ENCODE measurements at places on chromosomes 2 and 18.

DNA sequence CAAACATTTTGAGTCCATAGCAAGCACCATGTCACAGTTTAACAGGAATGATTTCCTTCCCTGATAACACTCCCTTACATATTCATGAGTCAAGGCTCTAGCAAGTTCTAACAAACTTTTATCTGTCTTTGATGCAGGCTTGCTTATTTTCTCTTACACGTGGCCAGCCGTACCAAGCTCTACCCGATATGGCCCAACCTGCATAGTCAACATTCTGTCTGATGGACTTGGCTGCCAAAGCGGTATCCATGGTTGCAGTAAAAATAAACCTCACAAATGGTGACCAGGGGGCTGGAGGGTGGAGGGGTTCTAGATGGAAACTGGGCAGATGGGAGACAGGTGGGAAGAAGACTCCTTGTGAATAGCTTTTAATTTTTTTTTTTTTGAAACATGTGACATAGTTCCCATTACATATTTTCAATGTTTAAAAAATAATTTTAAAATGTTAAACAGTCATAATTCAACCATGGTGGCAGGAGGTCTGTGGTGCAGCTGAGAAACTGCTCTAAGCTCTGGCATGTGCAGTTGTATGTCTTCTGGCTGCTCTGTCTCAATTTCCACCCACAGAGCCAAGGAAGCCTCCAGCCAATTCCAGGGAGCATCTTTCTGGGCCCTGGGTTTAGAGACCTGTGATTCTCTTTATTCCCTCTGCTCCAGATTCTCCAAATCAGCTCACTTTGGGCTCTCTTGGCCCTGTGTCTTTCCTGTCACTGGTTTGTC lies 20.7 kb upstream of the CXCR1 start:
- no peaks in the 10 kb centered on the region for H3K27me3 ChIP-seq
- no peak overlapping the region for H3K27ac ChIP-seq
- no peak for DNase-seq
- no peak overlapping the region for H3K4me3 ChIP-seq
- H3K4me1 ChIP-seq, result peaks cover 8% of the 10 kb centered on the region

DNA sequence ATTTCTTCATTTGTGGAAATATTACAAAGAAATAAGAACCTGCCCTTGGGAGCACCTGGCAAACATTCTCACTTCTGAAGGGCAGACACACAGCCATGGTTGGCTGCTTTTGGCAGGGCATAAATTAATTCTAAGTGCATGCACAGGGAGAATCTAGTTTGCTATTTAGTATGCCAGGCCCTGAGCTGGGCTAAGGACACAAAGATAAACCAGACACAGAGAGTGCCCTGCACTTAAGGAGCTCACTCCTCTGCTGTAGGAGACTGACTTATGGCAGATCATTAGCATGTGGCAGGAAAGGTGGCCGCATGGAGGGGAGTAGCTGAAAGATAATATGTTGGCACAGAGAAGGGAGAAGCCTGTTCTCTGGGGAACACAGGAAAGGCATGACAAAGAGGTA lies 367.0 kb downstream of the LPIN1 start:
- H3K4me1 ChIP-seq, result peaks cover 74% of the 10 kb centered on the region
- no peak overlapping the region for H3K4me3 ChIP-seq
- no peaks in the 10 kb centered on the region for H3K36me3 ChIP-seq

DNA sequence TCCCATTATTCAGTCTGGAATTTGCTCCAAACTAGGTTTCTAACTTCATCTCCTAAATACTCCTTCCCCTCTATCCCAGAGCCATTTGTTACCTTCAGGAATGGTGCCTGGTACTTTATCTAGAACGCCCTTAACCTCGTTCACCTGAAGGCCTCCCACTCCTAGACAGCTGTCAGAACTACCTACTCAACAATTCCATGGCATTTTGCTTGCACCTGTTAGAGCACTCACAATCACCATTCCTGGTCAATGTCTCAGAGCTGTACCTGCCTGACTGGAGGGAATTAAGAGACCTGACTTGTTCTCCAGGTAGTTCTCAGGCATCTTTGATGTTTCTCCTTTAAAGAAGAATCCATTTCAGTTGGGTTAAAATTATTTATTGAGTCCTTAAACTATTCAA lies 88.9 kb downstream of the GAREM1 start:
- peaks cover 8% of the 10 kb centered on the region for H3K27me3 ChIP-seq
- H3K4me3 ChIP-seq, result no peak overlapping the region
- H3K36me3 ChIP-seq, result no peaks in the 10 kb centered on the region
- no peaks in the 10 kb centered on the region for H3K4me1 ChIP-seq
- H3K27ac ChIP-seq, result no peak overlapping the region

DNA sequence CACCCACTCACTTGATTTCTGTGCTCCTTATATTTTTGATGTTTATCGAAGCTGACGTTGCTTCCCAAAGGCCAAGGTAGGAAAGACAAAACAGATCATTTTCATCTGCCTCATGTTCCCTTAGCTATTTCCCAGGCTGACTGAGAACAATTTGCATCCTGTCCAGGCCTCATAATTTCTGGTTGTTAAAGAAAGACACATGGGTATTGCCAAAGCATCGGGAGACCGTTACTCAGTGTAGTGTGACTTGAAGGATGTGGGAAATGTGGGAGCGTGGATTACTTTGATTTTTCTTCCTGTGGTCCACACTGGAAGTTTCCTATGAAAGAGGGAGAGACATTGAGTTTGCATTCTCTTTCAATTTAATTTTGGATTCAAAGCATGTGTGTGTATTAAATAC lies 204.6 kb downstream of the TRIB2 start:
- no peak overlapping the region for H3K27ac ChIP-seq
- no peaks in the 10 kb centered on the region for H3K4me1 ChIP-seq
- DNase-seq, result no peak
- no peak overlapping the region for H3K4me3 ChIP-seq

DNA sequence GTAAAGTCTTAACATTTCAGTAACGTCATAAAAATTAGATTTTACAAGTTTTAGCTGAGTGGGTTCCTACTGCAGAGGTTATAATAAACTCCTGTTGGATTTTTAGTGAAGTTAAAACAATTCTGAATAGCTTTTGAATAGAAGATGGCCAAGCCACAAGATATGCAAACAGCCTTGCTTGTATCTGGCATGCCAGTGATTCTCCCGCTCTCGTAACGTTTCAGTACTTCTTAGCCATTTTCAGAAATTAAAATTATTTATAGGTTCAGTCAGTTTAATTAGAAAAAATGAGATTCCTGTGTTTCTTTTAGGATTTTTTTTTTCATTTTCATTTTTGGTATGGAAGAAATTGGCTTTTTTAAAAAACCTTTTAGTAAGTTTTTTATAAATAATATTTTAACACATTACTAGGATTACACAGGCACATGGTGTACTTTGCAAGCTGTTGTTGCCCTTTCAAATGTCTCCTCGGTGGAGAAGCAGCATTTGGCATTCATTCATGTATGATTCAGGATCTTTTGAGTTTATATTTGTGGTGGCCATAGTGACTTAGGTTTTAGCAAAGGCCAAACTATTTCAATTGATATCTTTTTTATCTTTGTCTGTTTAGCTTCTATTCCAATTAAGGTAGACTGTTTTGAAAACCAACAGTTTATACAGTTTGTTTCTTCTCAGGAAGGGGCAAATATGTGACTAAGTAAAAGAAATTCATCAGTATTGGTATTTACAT lies 30.6 kb upstream of the RND3 start:
- H3K27ac ChIP-seq, result no peak overlapping the region
- no peak for DNase-seq
- no peak overlapping the region for H3K4me3 ChIP-seq
- H3K4me1 ChIP-seq, result no peaks in the 10 kb centered on the region
- H3K27me3 ChIP-seq, result no peaks in the 10 kb centered on the region

DNA sequence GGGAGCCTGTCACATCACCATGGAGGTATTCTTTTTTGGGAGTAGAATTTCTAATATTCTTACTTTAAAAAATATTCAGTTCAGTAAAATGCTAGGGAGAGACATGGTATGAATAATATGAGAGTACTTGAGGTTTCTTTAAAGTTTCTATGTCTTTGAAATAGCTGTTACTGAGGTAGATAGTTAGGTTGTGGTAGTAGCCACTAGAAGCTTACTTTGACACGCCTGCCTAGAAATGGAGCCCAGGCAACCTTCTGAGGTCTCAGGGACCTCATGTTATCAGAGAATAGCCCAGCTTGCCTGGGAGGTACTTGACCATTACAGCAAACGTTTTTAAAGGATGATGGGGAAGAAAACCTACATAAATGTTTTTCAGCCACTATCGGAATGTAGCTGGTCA lies 131.2 kb downstream of the AGPS start:
- H3K4me1 ChIP-seq, result no peaks in the 10 kb centered on the region
- no peak overlapping the region for H3K4me3 ChIP-seq
- no peak overlapping the region for H3K27ac ChIP-seq
- H3K27me3 ChIP-seq, result no peaks in the 10 kb centered on the region
- peaks cover 6% of the 10 kb centered on the region for H3K36me3 ChIP-seq

- no peak overlapping the region for H3K27ac ChIP-seq
- H3K4me3 ChIP-seq, result no peak overlapping the region
- H3K36me3 ChIP-seq, result peaks cover 58% of the 10 kb centered on the region
- H3K27me3 ChIP-seq, result no peaks in the 10 kb centered on the region
Observed at GRCh38 chr2:97765933-97766332, 52.6 kb downstream of the ZAP70 start.

DNA sequence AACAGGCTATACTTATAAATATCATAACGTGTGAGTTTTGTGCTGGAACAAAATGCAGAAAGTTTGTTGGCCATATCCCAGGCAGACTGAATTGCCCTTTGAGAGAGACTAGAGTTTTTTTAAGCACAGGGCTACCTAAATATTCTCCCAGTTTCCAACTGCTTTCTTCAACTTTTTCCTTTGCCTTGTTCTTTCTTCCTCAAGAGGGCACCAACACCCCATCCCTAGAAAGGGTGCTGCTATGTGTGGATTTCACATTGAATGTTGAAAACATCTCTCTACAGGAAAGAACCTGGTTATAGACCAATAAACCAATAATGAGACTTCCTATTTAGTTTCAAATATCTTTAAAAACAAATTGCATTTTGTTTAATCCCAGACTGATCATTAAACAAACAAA lies 87.9 kb downstream of the ICOS start:
- DNase-seq, result no peak
- no peaks in the 10 kb centered on the region for H3K36me3 ChIP-seq
- no peak overlapping the region for H3K27ac ChIP-seq

GRCh38 chr2:186033541-186033940 lies 294.9 kb downstream of the FSIP2 start:
- DNase-seq, result no peak
- H3K27ac ChIP-seq, result no peak overlapping the region
- no peak overlapping the region for H3K4me3 ChIP-seq
- peaks cover 1% of the 10 kb centered on the region for H3K4me1 ChIP-seq
- no peaks in the 10 kb centered on the region for H3K27me3 ChIP-seq

- peaks cover 6% of the 10 kb centered on the region for H3K36me3 ChIP-seq
- no peak overlapping the region for H3K4me3 ChIP-seq
- DNase-seq, result no peak
- no peaks in the 10 kb centered on the region for H3K27me3 ChIP-seq
- peaks cover 22% of the 10 kb centered on the region for H3K4me1 ChIP-seq
- H3K27ac ChIP-seq, result no peak overlapping the region
Observed at GRCh38 chr18:62745089-62745751, 29.9 kb downstream of the PHLPP1 start.

DNA sequence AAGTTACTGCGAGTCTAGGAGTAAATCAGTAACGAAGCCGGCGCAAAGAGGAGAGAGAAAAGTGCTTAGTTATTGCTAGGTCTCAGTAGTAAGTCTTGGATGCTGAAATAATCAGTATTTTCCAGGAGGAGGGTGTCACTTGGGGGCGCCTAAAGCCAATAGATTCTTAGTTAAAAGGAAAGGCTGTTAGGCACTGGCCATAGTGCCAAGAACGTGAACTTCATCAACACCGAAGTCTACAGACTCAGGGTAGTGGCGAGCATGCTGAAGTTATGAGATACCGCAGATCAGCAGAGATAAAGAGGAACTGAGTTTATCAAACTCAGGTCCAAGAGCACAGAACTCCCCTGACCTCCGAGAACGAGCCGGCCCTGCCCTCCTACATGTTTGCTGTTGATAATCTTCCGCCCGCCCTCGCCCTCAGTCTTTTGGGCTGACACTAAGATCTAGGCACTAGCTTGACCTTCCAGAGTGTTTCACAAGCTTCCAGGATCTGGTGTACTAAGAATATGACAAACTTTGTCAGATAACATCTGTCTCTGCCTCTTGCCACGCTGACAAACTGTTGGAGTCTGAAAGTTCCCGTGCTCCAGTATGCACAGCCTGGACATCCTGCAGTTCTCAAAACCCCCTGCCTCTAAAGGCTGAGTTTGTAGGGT lies 49.2 kb downstream of the CYB5A start:
- DNase-seq, result no peak
- H3K36me3 ChIP-seq, result no peaks in the 10 kb centered on the region
- H3K27me3 ChIP-seq, result peaks cover 15% of the 10 kb centered on the region

GRCh38 chr2:14039134-14039533 lies 593.4 kb upstream of the LRATD1 start:
- no peak overlapping the region for H3K27ac ChIP-seq
- no peaks in the 10 kb centered on the region for H3K27me3 ChIP-seq

DNA sequence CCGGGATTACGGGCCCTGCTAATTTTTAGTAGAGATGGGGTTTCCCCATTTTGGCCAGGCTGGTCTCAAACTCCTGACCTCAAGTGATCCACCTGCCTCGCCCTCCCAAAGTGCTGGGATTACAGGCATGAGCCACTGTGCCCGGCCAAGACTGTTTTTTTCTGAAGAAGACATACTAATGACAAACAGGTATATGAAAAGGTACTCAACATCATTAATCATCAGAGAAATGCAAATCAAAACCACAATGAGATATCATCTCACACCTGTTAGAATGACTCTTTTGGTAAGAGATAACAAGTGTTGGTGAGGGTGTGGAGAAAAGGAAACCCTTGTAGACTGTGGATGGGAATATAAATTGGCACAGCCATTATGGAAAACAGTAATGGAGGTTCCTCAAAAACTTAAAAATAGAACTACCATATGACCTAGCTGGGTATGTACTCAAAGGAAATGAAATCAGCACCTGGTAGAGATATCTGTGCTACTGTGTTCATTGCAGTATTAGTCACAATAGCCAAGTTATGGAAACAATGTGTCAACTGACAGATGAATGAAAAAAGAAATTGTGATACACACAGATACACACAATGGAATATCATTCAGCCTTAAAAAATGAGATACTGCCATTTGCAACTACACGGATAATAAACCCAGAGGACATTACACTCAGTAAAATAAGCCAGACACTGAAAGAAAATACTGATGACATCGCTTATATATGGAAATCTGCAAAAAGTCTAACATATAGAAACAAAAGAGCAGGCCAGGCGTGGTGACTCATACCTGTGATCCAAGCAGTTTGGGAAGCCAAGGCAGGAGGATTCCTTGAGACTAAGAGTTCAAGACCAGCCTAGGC lies 20.8 kb downstream of the SOS1 start:
- DNase-seq, result no peak
- no peaks in the 10 kb centered on the region for H3K27me3 ChIP-seq
- H3K36me3 ChIP-seq, result peaks cover 17% of the 10 kb centered on the region
- H3K4me1 ChIP-seq, result peaks cover 21% of the 10 kb centered on the region
- H3K27ac ChIP-seq, result peak overlapping the region; percentile 87

DNA sequence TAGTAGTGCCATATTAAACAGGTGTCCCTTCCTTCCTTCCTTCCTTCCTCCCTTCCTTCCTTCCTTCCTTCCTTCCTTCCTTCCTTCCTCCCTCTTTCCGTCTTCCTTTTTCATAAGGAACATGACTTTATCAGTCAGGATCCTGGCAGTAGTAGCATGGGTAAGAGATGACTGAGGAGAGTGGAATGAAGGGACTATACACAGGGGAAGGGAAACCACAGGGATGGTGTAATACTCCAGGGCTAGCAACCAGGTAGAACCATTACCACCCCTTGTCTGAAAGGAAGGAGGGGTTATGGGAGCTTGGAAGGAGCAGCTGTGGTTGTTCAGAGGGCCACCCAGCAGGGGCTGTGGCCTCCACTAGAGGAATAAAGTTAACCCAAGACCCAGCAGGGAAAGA lies 23.2 kb upstream of the KDM3A start:
- peaks cover 13% of the 10 kb centered on the region for H3K4me1 ChIP-seq
- no peak overlapping the region for H3K4me3 ChIP-seq
- no peak for DNase-seq
- peaks cover 27% of the 10 kb centered on the region for H3K27me3 ChIP-seq

All from stimulated activated naive B cell treated with anti-CD40 and anti-IgM and Interleukin-4, amounts not matched to agents 10 μg/mL and 1 μg/mL and 100 μg/mL, for 72 hours (primary cell).